ENCODE measurements at places on chromosomes 2 and 18.

GRCh38 chr2:129656081-129656598 is 323.3 kb upstream of the RAB6C start:
- DNase-seq = no peak

GRCh38 chr2:28310107-28310506 is 82.6 kb upstream of the FOSL2 start:
- DNase-seq = no peak

DNA sequence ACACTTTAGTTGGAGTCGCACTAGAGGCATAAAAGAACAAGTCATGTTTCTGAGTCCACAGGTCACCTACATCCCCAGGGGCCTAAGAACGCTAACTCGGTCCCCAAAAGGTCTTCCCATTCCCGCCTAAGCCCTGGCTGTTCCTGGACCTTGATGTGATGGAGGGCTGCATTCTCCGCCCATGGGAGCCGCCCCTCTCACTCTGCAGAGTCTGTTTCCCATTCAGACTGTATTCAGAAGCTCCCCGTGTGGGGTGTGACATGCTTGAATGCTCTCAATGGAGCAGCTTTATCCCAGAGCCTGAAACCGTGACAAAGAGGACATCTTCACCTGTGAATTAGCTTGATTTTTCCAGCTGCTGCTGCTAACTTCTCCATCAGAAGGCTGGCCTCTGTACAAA is 319.0 kb upstream of the KLHL29 start:
- DNase-seq = no peak

DNA sequence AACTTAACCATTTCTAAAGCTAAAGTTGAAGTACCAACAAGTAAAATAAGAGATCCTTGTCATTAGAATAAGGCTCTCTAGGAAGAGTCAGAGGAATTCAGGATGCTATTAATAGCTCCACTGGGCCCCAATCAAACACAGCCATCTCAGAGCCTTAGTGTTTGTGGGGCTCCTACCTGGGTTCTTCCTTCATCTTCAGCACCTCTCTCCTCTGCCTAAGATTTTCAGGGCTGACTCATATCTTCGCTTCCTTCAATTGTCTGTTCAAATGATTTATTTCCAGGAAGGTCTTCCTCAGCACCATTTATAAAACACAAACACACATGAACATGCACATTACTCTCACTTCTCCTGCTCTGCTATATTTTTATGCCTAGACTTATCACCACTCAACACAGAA is 119.5 kb downstream of the COL6A3 start:
- no peak for DNase-seq

DNA sequence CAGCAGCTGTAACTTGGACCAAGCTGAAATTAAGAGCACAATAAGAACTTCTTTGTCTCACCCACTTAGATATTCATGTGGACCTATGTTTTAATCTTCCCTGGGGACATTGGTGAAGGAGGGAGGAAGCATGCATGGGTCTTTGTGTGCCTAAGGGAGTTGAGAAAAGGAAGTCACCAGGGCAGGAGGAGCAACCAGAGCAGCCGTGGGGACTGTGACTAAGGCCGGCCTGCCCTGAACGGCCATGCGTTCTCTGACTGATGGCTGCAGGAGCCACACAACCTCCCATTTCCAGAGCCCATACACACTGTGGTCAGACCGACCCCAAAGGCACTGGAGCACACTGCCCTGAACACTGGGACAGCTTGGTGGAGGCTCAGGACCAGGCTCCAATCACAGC is 43.7 kb upstream of the SLC35G4 start:
- no peak for DNase-seq

GRCh38 chr2:107235491-107236254 is 349.7 kb upstream of the ST6GAL2 start:
- no peak for DNase-seq

- DNase-seq = no peak
Measured at GRCh38 chr2:235229236-235229635, 264.6 kb upstream of the AGAP1 start.

Data from OCI-M1 (cell line).